ENCODE measurements at places on chromosomes 12 and 14.

DNA sequence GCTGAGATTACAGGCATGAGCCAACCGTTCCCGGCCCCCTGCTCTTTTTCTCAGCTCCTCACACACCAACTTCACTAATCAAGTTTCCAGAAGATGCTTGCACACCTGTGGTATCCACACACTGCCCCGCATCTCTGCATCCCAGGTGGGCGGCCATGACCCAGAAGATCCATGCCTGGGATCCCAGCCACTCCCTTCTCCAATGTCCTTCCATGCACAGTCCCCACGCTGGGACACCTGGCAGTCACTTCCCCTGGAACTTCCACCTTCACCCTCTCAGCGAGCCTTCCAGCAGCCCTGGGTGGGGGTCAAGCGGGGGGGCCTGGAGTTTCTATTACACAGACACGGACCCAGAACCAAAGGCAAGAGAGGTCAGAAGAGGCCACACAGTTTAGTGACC is 107.8 kb downstream of the CALM1 start:
- peaks cover 9% of the 10 kb centered on the region for H3K4me1 ChIP-seq
- no peak overlapping the region for H3K4me3 ChIP-seq
- no peak overlapping the region for H3K27ac ChIP-seq
- no peaks in the 10 kb centered on the region for H3K36me3 ChIP-seq

- H3K36me3 ChIP-seq = peaks cover 17% of the 10 kb centered on the region
- DNase-seq = no peak
- H3K27me3 ChIP-seq = no peaks in the 10 kb centered on the region
- no peak overlapping the region for H3K4me3 ChIP-seq
- no peak overlapping the region for H3K27ac ChIP-seq
- H3K4me1 ChIP-seq = no peaks in the 10 kb centered on the region
Observed at GRCh38 chr12:122571821-122572220, 44.8 kb downstream of the KNTC1 start.

- no peaks in the 10 kb centered on the region for H3K4me1 ChIP-seq
- DNase-seq = no peak
Observed at GRCh38 chr12:112480931-112481330, 62.2 kb downstream of the PTPN11 start.

GRCh38 chr12:122974892-122975789 is at the start of gene OGFOD2:
OGFOD2 (plus strand) TSS chr12:122975244; CDS start chr12:122975252, 8 bp downstream.
- DNase-seq = peak; percentile 70
- H3K4me3 ChIP-seq = peak within 1 kb of the TSS; percentile 100
- no peaks in the 10 kb centered on the region for H3K27me3 ChIP-seq
- no peak within 1 kb of the TSS for H3K27ac ChIP-seq

DNA sequence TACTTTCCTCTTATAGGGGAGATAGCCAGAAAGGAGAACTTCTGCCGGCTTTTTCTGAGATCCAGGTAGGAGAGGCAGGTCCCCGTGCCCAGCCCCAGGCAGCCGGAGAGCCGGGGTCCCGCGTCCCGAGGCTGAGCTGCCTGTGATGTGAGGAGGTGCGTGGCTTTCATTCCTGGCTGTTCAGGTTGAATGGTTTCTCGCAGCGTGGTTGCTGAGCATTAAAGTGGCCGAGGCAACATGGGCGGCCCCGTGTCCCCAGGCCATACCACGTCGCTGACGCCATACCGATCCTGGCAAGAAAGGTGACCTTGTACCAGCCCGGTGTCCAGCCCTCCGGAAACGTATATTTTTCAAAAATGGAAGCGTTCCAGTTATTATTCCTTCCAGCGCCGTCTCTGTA is 116.7 kb upstream of the MYL2 start:
- H3K4me3 ChIP-seq = no peak overlapping the region
- H3K27ac ChIP-seq = no peak overlapping the region
- DNase-seq = no peak
- H3K4me1 ChIP-seq = 0 out of 2 replicates have a peak, but pooled peaks cover 2% of the 10 kb centered on the region

DNA sequence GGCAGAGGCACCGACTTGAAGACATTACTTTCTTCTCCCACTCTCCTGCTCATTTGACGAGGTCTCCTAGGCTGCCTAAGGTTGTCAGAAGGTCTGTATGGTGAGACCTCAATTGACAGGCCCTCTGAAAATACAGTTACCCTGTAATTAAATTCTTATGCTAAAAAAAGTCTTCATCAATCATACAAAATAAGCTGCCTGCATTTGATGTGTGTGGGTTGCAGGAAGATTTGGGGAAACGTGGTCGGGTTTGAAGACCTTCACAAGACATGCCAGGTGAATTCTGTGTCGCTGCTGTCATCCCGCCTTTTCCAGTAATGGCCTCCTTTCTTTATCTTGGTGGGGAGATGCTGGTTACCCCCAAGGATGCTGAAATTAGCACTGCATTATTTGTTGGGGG is 299.4 kb downstream of the CACNA1C start:
- H3K36me3 ChIP-seq = no peaks in the 10 kb centered on the region
- no peak for DNase-seq
- H3K27me3 ChIP-seq = no peaks in the 10 kb centered on the region
- H3K4me3 ChIP-seq = no peak overlapping the region
- H3K27ac ChIP-seq = no peak overlapping the region

- no peak overlapping the region for H3K4me3 ChIP-seq
- no peak overlapping the region for H3K27ac ChIP-seq
- H3K36me3 ChIP-seq = no peaks in the 10 kb centered on the region
- DNase-seq = no peak
- no peaks in the 10 kb centered on the region for H3K4me1 ChIP-seq
Observed at GRCh38 chr12:6635375-6635855, 344 bp downstream of the LPAR5 start.

GRCh38 chr14:103091041-103091882 is 3.3 kb upstream of the EXOC3L4 start:
- no peaks in the 10 kb centered on the region for H3K36me3 ChIP-seq
- H3K27me3 ChIP-seq = no peaks in the 10 kb centered on the region
- DNase-seq = no peak
- H3K27ac ChIP-seq = no peak overlapping the region

GRCh38 chr14:65470404-65470880 is 57.9 kb downstream of the FUT8 start:
- peaks cover 8% of the 10 kb centered on the region for H3K4me1 ChIP-seq
- H3K36me3 ChIP-seq = no peaks in the 10 kb centered on the region
- no peak overlapping the region for H3K4me3 ChIP-seq
- no peaks in the 10 kb centered on the region for H3K27me3 ChIP-seq

GRCh38 chr12:122141911-122142725 is 31.9 kb downstream of the IL31 start:
- H3K36me3 ChIP-seq = peaks cover 27% of the 10 kb centered on the region
- DNase-seq = no peak
- no peak overlapping the region for H3K27ac ChIP-seq
- H3K27me3 ChIP-seq = no peaks in the 10 kb centered on the region

GRCh38 chr12:100199023-100199346 is 1.6 kb upstream of the ACTR6 start:
- no peaks in the 10 kb centered on the region for H3K4me1 ChIP-seq
- peak overlapping the region; percentile 93 for H3K4me3 ChIP-seq
- no peaks in the 10 kb centered on the region for H3K27me3 ChIP-seq
- H3K36me3 ChIP-seq = no peaks in the 10 kb centered on the region
- DNase-seq = no peak

GRCh38 chr14:97824218-97824617 is 1027.0 kb downstream of the VRK1 start:
- DNase-seq = no peak
- no peaks in the 10 kb centered on the region for H3K36me3 ChIP-seq
- no peaks in the 10 kb centered on the region for H3K27me3 ChIP-seq
- no peak overlapping the region for H3K27ac ChIP-seq
- no peaks in the 10 kb centered on the region for H3K4me1 ChIP-seq

DNA sequence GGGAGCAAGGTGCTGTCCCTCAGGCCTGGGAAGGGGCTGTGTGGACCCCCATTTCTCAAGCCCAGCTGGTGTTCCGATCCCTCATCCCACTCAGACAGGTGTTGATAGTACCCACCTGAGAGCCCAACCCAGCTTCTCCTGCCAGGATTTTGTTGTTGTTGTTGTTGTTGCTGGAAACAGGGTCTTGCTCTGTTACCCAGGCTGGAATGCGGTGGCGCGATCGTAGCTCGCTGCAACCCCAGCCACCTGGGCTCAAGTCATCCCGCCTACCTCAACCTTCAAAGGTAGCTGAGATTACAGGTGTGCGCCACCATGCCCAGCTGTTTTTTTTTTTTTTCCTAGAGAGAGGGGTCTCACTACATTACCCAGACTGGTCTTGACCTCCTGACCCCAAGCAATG is 209.9 kb downstream of the PHETA1 start:
- DNase-seq = no peak
- peaks cover 4% of the 10 kb centered on the region for H3K4me1 ChIP-seq

DNA sequence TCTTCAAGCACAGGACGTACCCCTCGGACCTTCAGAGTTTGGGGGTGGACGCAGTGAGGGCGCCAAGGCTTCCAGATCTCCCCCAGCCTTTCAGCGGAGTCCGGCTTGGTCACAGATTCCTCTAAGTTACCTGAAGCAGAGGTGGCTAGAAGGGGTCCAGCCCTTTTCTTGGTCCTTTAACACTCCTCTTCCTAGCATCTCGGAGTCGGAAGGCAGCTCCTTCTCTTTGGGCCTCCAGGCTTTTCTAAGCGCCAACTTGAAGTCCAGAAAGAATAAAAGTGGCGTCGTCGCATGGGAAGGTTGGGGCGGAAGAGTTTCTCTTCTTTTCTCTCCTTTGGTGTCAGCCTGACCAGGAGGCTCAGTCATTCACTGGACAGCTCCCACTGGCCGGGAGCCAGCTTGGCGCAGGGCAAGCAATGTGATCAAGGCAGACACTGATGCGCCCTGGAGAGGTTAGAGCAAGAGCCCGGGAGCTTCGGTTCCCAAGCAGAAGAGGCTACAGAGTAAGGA is 9.6 kb downstream of the OR6S1 start:
- H3K4me3 ChIP-seq = peak overlapping the region; percentile 29
- no peaks in the 10 kb centered on the region for H3K36me3 ChIP-seq
- no peaks in the 10 kb centered on the region for H3K27me3 ChIP-seq
- H3K4me1 ChIP-seq = no peaks in the 10 kb centered on the region

GRCh38 chr14:72675126-72675525 is 218.8 kb downstream of the DPF3 start:
- no peaks in the 10 kb centered on the region for H3K27me3 ChIP-seq
- no peak overlapping the region for H3K27ac ChIP-seq
- no peak for DNase-seq
- H3K36me3 ChIP-seq = no peaks in the 10 kb centered on the region

DNA sequence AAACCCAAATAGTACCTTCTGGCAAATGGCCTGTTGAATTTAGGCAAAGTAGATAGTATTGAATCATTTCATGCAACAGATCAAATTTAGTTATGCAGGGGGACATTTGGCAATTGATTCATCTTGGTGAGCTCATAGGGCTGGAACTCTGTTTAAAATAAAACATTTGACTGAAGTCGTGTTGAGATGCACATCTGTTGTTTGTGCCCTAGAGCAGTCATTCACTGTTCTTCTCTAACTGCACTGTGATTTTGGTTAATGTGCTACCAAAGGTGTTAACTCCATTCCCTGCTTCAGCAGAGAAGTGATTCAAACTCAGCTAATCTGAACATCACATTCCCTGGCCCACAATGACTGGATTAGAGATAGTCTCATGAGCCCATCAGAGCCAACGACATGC is 44.0 kb upstream of the CSRP2 start:
- no peaks in the 10 kb centered on the region for H3K27me3 ChIP-seq
- no peaks in the 10 kb centered on the region for H3K36me3 ChIP-seq
- H3K27ac ChIP-seq = no peak overlapping the region
- H3K4me1 ChIP-seq = peaks cover 3% of the 10 kb centered on the region
- DNase-seq = no peak

DNA sequence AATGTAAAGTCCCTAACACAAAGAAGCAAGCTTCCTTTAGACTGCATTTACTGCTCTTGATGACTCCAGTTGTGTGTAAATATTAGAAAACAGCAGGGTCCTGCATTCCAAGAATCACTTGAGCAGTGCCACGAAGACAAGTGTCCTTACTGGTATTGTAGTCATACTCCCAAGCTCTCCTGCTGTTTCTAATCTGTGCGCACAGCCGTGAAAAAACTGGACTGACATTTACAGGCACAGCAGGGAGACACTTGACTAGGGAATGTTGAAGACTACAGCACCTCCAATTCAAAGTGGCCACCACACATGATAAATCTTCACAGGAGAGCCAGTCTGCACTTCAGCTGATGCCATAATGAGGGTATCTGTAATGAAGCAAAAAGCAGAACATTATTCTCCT is 91.4 kb downstream of the VRK1 start:
- H3K4me1 ChIP-seq = peaks cover 1% of the 10 kb centered on the region
- no peak overlapping the region for H3K27ac ChIP-seq

GRCh38 chr12:19227880-19228210 is 98.3 kb downstream of the PLEKHA5 start:
- H3K27ac ChIP-seq = no peak overlapping the region
- no peak overlapping the region for H3K4me3 ChIP-seq
- peaks cover 5% of the 10 kb centered on the region for H3K36me3 ChIP-seq
- H3K4me1 ChIP-seq = no peaks in the 10 kb centered on the region
- H3K27me3 ChIP-seq = no peaks in the 10 kb centered on the region

GRCh38 chr12:51970904-51971646 is 19.6 kb downstream of the ACVR1B start:
- H3K4me3 ChIP-seq = no peak overlapping the region
- no peak for DNase-seq
- H3K27me3 ChIP-seq = no peaks in the 10 kb centered on the region
- H3K36me3 ChIP-seq = no peaks in the 10 kb centered on the region
- no peaks in the 10 kb centered on the region for H3K4me1 ChIP-seq

DNA sequence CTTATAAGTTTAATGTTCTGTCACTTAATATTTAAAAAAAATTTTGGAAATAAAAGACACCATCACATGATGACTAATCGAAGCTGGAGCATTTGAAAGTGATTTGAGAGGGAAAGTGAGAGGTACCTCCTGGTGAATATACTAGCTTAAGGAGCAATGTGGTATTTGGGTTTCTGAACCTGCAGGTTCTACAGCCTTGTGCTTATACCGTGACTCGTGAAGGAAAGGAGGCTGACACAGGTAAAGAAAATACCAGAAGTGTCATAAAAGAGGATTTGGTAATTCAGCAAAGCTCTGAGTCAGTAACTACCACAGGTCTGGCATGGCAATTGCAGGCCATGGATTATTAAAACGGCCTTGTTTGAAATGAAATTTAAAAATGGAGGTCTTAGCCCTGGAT is 151.0 kb downstream of the SLC38A4 start:
- no peak overlapping the region for H3K4me3 ChIP-seq
- no peak overlapping the region for H3K27ac ChIP-seq

DNA sequence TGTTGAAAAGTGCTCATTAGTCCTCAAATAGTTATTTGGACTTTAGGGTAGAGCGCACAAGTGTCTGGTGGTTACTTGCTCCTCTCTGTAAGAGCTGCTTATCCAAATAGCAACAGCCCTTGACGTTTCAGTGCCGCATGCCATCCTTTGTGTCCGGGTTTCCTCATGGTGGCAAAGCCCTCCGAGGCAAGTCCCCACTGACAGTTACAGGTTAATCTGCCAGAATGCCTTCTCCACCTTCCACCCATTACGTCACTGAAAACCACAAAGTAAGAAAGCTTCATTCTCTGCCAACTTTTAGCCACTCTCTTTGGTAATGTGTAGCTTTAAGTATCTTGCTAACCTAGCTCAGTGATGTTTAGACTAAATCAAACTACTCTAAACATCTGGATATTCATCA is 78.6 kb downstream of the POLR3B start:
- H3K4me3 ChIP-seq = no peak overlapping the region
- no peak for DNase-seq
- H3K27ac ChIP-seq = no peak overlapping the region
- H3K4me1 ChIP-seq = no peaks in the 10 kb centered on the region
- no peaks in the 10 kb centered on the region for H3K27me3 ChIP-seq
